ENCODE measurements at places on chromosomes 1 and 21.

DNA sequence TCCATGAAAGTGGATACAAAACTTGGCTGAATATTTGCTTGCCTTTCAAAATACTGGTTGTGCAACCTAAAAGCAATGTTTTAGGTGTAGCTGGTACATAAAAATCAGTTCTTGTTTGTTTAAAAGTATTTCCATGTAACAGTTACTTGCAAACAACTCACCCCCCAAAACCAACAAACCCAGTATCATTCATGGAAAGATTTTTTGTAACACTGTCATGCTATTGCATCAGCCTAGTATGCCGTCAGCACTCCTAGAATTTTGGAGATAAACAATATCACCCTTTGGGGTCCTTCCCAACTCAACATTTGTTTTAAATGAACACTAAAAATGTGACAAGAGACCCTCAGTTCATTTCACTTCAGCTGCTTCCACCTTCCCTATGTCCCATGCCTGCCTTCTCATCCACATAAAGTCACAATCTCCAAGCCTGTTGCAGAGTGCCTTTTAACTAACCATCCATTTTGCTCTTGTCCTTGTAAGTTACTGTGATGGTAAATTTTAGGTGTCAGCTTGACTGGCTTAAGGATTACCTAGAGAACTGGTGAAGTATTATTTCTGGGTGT lies 425.3 kb downstream of the DUSP10 start:
- no peak for DNase-seq

DNA sequence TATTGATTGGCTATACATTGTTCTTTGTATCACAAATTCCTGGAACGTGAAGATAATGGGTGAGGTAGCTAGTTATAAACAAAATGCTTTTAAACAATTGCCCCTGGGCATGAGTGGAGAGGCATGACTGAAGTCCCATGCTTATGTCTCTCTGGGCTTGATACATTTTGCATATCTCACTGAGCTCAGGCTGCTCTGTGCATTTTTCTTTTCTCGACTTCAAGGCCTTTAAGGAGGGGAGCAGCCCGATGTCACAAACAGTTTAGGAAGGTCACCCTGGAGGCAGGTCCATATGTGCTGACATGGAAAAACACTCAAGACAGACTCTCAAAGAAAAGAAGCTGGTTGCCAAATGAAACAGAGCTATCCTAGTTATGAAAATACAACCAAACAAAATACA lies 80.1 kb upstream of the PUM1 start:
- DNase-seq = no peak

GRCh38 chr1:212224102-212224501 lies 61.1 kb upstream of the PPP2R5A start:
- DNase-seq = no peak

GRCh38 chr1:91673613-91674012 lies 173.0 kb downstream of the CDC7 start:
- no peak for DNase-seq

- DNase-seq = no peak
Measured at GRCh38 chr1:67840449-67840848, 7.2 kb upstream of the GNG12 start.

DNA sequence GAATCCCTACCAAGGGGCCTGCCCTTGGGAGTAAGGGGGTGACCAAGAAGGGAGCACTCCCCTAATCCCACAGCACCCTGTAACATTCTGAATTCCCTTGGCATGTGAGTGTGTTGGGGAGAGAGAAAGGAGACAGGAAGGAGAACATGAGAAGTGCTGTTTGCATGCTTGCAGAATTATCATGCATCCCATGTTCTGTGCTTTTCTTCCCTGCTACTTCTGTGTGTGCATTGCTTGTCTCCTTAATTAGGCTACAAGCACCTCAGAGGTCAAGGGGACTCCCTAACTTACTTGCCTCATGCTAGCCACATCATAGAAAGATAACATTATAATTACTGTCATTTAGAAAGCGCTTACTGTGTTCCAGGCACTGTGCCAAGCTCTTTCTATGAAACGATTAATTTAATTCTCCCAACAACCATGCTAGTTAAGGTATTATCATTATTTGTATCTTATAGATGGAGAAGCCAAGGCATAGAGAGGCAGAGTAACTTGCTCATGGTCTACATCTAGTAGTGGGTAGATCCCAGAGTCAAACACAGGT lies 11.1 kb downstream of the NOS1AP start:
- DNase-seq = no peak

- DNase-seq = no peak
Measured at GRCh38 chr1:241606544-241606943, 33.6 kb downstream of the CHML start.

- no peak for DNase-seq
Measured at GRCh38 chr1:224726441-224727182, 110.5 kb downstream of the CNIH3 start.

DNA sequence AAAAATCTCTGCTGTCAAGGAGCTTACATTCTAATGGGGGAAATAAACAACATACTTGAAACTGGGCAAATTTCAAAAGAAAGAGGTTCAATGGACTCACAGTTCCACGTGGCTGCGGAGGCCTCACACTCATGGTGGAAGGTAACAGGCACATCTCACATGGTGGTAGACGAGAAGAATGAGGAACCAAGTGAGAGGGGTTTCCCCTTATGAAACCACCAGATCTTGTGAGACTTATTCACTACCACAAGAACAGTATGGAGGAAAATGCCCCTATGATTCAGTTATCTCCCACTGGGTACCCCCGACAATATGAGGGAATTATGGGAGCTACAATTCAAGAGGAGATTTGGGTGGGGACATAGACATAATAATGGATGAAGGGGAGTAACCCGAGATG lies 226.4 kb downstream of the ZP4 start:
- DNase-seq = no peak

- no peak for DNase-seq
Measured at GRCh38 chr1:203572134-203572625, 54.5 kb upstream of the ATP2B4 start.

GRCh38 chr1:114295321-114295720 lies 141.7 kb upstream of the SYT6 start:
- no peak for DNase-seq

DNA sequence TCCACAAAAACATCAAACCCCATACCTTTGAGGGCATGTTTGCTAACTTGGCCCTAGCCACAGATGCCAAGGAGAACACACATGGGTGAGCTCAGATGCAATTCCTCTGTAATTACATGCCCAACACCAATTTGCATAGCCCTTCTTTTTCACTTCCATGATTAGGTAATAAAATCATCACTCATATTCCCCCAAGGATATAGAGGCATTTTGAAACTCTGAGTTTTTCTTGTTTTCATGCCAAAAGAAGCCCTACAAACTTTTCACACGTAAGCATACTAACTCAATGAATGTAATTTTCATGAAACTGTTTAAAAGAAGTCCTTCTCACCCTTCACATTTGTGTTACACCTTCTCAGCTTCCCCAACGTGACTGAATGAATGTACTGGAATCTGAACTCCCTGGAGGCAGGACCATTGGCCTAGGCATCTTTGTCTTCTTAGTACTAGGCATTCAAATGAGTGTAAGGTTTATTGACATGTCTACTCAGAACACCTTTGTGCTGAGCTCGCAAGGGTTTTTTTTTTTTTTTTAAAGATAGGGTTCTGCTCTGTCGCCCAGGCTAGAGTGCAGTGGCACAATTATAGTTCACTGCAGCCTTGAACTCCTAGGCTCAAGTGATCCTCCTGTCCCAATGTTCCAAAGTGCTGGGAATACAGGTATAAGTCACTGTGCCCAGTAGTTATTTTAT lies 31.0 kb downstream of the FBXO42 start:
- DNase-seq = no peak
